Germinal center (tissue), 1 donor: ENCODE measurements at places on chromosomes 7 and 10.

DNA sequence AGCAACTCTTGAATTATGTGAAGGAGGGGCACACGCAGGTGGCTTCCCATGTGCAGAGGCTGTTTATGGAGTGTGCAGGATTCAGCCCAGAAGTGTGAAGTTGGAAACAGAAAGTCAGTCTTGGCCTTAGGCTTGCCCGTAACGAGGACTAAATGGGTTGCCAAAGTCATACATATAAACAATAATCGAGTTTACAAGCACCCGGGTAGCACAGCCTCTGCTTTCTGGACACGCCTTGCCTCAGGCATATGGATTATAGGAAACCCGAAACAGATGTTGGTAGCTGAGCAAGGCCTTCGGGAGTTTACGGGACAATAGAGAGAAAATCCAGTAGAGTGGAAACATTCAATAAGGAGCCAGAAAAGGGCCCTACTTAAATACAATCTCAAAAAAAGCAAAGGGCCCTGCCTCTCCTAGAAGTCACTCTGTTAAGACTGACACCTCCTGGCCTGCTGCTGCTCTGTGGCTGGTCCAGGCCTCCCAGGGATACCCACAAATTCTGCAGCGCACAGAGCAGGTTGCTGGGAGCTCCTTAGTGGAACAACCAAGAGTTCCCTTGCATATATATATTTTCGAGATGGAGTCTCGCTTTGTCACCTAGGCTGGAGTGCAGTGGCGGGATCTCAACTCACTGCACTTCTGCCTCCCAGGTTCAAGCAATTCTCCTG, 48.5 kb downstream of the SMKR1 start:
- no peak for DNase-seq

DNA sequence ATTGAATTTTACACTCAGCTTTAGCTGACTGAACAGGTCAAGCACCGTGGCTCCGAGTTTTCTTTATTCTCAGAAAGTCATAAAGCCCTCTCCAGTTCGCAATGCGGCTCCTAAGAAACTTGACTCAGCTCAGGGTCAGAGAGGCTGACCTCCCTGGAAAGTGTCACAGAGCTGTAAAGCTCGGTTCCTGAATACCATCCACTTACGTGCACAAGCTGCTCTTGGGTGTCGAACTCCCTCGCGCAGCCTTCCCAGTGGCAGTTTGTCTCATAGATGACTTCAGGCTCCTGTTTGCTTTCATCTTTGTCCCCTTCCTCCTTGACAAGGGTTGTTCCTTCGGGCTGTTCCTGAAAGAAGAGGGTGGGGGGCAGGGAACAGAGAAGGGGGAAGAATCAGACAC, 213.7 kb downstream of the GLI3 start:
- DNase-seq = no peak

- DNase-seq = no peak
Observed at GRCh38 chr7:100835903-100836811, 8.8 kb upstream of the EPHB4 start.

- no peak for DNase-seq
Observed at GRCh38 chr10:29112827-29113615, 175.8 kb upstream of the LYZL1 start.

GRCh38 chr7:27116031-27116961, 13.8 kb upstream of the HOXA2 start:
- no peak for DNase-seq

GRCh38 chr7:80890426-80891258, 28.2 kb downstream of the SEMA3C start:
- DNase-seq = no peak
